PC-9 (cell line): ENCODE measurements at places on chromosomes 7 and 10.
A peak's percentile ranks its signal among the peaks of the same experiment; 100 is the strongest.

- DNase-seq = no peak
These were observed 3.0 kb downstream of the PI4K2A start for GRCh38 chr10:97643441-97643985.

DNA sequence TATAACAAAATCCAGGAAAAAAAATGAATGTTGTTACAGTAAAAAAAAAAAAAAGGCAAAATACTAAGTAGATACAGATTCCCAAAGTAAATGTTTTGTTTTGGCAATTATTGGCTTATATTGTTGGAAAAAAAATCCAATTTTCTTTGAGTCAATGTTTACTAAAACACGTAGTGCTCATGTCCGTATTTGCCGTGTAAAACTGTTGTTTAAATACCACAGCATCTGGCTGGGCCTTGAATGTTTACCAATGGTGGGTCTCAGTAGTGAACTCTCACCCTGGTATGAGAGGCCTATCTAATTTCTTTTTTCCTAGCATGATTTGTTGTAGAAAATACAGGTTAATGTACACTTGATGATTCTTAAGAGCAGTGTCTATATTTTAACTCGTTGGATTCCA, 41.4 kb upstream of the SLC26A5 start:
- no peak for DNase-seq

DNA sequence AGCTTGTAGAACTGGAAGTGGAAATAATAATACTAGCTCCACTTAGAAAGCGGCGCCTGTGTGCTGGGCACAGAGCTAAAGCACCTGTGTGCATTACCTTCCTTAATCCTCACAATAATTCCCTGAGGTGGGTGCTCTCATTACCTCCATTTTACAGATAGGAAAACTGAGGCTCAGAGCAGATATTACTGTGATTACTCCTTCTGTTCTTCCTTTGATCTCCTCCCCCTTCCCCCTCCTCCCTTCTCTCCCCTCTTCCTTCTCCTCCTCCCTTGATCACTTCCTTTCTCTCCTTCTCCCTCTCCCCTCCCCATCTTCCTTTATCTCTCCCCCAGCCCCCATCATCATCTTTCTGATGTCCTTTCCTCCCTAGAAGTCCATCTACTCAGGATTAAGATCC, 55.0 kb downstream of the C10orf105 start:
- no peak for DNase-seq

- DNase-seq = no peak
These were observed 58.9 kb downstream of the COL17A1 start for GRCh38 chr10:104026762-104027161.

GRCh38 chr10:94206176-94206575, 156.6 kb downstream of the NOC3L start:
- no peak for DNase-seq

- DNase-seq = no peak
These were observed 148.2 kb downstream of the ETV1 start for GRCh38 chr7:13841284-13841683.

DNA sequence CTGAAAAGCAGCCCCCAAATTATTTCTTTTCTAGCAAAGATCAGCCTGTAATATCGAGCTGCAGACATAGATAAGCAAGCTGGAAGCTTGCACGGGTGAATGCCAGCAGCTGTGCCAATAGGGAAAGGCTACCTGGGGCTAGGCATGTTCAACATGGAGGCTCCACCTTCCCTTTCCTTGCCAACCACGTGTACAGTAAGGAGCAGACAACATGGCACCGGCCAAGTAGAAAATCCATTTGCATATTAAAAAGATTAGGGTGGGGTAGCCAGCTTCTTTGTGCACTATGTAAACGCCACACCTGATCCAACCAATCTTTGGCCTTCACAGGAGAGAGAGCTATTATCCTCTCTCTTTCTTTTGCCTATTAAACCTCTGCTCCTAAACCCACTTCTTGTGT, 56.7 kb upstream of the SEPHS1 start:
- DNase-seq = no peak

DNA sequence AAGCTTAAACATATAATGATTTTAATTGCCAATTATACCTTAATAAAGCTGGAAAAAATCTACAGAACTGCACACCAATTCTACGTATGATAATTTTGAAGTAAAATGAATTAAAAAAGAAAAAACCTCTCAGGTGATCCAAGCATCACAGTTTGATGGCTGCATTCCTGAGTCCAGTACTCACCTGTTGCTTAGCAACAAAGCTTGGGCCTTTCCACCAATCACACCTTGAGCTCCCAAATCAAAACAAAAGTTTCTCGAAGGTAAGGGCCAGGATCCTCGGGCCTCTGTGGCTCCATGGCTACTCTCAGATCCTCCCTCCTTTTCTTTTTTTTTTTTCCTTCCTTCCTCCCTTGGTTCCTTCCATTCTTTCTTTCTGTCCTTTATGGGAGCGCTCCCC, 137.2 kb upstream of the PCBD1 start:
- DNase-seq = peak; percentile 14

DNA sequence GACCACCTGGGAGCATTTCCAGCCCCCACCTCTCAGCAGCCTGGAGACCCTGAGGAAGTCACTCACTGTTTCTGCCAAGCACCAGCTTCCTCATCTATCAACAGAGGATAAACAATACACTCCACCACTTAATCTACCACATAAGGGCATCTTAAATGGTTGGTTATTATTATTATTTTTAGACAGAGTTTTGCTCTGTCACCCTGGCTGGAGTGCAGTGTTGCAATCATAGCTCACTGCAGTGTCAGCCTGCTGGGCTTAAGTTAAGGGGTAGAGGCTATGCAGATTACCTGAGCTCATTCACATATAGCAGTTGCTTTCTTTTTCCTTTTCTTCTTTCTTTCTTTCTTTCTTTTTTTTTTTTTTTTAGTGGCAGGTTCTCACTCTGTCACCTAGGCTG, 59.5 kb upstream of the ELN start:
- no peak for DNase-seq

DNA sequence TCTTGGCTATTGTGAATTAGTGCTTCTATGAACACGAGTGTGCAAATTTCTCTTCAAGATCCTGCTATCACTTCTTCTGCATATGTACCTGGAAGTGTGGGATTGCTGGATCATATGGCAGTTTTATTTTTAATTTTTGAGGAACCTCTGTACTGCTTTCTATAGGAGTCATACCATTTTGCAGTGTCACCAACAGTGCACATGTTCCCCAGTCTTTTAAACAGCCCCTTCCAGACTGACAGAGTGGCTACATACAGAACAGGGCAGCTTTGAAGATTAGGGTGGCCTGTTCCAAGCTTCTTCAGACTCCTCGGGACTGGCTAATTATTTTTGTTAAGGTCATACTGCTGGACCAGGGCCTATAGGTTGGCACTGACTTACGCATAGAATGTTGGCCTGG, 82.9 kb downstream of the AUTS2 start:
- DNase-seq = no peak

DNA sequence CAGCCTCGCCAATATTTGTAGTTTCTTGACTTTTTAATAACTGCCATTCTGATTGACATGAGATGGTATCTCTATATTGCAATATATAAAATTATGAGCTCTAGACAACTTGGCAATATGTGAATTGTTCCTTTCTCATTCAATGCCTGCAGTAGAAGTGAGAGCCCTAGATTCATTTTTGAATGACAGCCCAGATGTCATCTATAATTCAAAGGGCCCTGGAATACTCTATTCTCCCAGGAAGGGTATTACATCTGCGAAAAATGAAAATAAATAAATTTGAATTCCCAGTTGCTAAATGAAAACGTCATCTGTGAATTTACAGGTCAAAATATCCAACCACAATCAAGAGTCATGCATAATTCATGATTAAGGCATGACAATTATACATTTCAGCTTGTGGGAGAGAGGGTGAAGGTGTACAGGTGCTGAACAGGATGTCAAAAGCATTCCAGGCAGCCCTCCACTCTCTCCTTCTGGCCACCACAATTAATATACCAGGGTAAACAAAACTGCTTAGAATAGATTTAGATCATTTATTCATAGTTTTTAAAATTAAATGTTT, 1147.3 kb downstream of the XPNPEP1 start:
- DNase-seq = no peak

DNA sequence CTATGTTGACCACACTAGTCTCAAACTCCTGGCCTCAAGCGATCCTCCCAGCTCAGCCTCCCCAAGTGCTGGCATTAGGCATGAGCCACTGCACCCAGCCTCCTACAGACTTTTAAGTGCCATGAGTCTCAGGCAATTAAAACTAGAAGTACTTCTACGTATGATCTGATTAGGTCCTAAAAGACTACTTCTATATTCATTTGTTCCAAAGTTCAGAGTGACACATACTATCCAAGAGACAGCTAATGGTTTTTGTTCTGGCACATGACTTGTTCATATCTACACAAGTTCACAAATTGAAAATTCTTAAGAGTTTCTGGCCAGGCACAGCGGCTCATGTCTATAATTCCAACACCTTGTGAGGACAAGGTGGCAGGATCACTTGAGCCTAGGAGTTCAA, 11.7 kb downstream of the ARHGAP19 start:
- DNase-seq = no peak

- no peak for DNase-seq
These were observed 196.7 kb downstream of the SDK1 start for GRCh38 chr7:3497796-3498195.

DNA sequence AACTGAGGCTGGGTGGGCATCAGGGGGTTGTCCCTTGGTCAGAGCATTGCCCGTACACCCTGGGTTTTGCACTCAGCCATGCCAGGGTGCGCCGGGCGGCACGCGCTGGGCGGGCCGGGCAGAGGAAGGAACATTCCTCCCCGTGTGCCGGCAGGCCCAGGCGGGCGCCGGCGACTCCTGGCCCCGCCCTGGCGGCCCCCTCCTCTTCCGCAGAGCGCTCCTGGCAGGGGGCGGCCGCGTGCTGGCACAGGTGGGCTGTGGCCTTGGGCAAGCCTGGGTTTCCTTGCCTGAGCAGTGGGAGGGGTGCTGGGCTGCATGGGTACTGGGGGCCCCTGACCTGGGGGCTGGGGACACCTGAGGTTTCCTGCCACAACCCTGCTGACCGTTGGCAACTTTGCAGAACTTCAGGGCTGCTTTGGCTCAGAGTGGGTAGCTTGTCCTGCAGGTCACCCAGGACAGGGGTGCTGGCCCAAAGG, 3.9 kb downstream of the LFNG start:
- peak; percentile 52 for DNase-seq
